ENCODE measurements at places on chromosomes 6 and 20.

- DNase-seq: no peak
These were observed 18.2 kb upstream of the NFATC2 start for GRCh38 chr20:51560550-51561307.

- no peak for DNase-seq
These were observed 31.8 kb upstream of the RALGAPA2 start for GRCh38 chr20:20744170-20744725.

- DNase-seq: no peak
These were observed 82.3 kb downstream of the GMPR start for GRCh38 chr6:16320533-16321340.

- peak; percentile 70 for DNase-seq
These were observed 173.4 kb downstream of the PLCB1 start for GRCh38 chr20:8305449-8305978.

GRCh38 chr6:120960761-120961160 is 373.5 kb downstream of the TBC1D32 start:
- no peak for DNase-seq

- no peak for DNase-seq
These were observed 100.4 kb downstream of the TMEM200A start for GRCh38 chr6:130466052-130466747.

GRCh38 chr6:168261234-168261633 is 58.3 kb downstream of the DACT2 start:
- no peak for DNase-seq
